Epithelial cell of prostate (primary cell): ENCODE measurements at places on chromosomes 1 and 21.

DNA sequence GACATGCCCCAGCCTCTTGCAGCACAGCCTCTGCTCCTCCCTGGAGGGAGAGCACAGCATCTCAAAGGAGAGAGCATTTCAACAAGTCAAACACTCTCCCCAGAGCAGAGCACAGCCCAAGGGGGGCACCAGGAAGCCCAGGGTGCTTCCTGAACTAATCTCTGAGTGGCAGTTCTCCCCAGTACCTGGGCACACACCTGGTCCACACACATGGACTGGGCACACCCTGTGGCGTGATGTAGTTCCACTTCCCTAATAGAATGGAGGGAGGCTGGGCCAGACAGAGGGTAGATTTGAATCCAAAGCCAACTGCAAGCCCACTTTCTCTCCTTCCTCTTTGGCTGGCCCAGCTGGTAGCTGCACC, 55.5 kb downstream of the CD46 start:
- DNase-seq: no peak

GRCh38 chr1:119288751-119289150, 79.8 kb upstream of the HAO2 start:
- no peak for DNase-seq

GRCh38 chr1:63051356-63051755, 267.4 kb downstream of the ATG4C start:
- DNase-seq: no peak

DNA sequence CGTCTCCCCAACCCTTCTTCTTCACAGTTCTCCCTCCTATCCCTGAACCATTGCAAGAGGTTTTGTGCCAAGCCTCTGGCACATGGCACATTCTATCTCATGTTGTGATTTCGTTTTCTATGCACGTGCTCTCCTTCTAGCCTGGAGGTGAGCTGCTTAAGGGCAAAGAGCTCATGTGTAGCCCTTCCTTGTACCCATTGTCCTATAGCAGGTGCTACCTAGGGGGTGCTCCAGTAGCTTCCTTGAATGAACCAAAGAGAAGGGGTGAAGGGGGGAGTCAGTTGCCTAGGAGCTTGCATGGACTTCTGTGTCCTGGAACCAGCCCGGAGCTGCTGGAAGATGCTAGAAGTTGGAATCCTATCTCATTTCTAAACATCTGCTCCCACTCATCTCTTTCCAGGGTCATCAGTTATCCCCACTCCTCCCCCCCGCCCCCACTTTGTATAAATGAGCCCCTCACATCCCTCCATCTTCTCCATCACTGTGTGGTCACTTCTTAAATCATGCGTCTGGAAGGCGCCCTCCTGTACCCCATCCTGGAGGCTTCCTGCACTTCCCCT, 535 bp upstream of the DISC1 start:
- no peak for DNase-seq

- DNase-seq: no peak
Measured at GRCh38 chr1:997993-998744, 1.7 kb downstream of the HES4 start.

- no peak for DNase-seq
Measured at GRCh38 chr1:217091561-217091960, 368.3 kb upstream of the ESRRG start.

DNA sequence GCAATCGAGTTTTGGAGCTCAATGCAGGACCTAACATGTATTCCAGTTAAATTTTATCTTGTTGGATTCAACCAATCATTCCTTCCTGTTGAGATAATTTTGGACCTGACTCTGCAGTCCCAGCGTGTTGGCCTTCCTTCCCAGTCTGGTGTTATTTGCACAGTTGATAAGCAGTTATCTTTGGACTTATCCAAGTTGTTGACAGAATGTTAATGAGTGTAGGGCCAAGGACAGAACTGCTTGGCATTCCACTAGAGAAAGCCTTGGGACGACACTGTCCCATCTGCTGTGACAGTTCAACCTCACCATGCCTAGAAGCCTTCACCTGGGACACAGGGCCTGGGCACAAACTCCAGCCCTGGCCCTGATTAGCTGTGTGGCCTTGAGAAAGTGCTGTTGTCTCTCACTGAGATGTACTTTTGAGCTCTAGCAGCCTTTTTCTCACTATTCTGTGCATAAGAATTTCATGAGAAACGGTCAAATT, 104.1 kb upstream of the SLC25A33 start:
- no peak for DNase-seq

DNA sequence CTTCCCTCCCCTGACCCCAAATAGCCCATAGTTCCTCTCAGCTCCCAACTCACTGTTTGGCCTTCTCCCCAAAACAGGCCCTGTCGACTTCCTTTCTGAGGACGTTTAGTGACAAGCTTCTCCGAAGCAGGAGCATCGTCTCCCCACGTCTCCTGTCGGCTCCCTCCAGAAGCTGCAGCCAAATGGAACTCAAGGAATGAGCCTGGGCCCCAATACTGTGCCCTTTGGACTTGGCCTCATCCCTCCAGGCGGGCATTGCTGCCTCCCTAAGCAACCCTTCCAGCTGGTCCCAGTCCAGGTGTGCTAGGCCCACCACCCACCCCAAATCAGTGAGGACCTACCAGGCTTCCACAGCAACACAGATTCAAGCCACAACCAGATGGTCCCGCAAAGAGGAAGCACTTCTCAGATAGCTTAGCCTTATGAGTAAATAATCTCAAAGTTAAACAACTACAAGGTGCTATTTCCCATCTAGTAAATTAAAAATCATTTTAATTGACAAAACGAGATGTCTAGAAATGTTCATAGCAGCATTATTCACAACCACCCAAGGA, 33.0 kb downstream of the ACOT7 start:
- DNase-seq: no peak

- no peak for DNase-seq
Measured at GRCh38 chr1:3907031-3907534, 7.0 kb upstream of the C1orf174 start.

DNA sequence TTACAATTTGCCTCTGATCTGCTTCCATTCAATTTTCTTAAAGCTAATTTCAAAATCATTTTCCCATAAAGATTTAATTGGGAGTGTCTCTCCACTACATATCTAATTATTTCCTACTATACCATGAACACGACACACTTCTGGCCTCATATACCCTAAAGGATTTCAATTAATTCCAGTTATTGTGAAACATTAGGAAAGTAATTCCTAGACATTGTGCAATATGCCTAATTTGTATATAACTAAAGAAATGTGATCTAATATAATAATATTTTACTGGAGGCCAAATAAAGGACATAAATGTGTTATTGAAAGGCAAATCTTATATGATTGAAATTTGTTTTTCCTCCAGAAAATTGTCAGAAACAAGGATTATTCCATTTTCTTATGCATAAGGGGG, 727.2 kb upstream of the ADGRL2 start:
- no peak for DNase-seq

GRCh38 chr1:51072043-51072439, 30.0 kb upstream of the C1orf185 start:
- no peak for DNase-seq

DNA sequence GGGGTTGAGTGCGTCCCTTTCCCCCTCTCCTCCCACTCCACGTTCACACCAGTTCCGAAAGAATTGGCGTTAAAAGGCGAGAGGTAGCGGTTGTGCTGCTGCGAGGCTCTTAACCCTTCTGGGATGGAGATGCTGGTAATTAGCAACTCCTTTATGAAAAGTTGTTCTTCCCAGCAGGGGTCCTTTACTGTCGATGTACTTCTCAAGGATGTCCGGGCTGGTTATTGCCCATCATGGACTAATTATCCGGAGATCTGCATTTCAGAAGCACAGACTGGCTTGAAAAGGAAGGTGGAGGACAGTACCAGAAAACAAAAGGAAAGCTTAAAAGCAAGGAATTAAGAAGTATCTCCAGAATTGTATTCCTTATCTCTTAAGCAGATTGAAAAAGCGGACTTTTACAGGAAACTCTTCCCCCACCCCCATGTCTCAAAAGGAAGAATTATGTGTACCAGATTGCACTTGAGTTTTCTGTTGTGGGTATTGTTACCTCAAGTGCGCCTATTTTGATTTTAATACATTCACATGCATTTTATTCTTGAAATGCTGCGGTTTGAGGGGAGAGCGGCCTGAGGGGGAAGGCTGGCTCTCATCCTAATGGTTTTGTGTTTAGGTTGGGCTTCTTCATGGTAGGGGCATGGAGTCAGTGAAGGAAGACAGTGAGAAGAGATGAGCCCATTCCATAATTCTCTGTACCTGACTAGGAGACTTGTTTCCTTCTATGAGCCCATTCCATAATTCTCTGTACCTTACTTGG, 1.5 kb downstream of the AK4 start:
- no peak for DNase-seq
